ENCODE measurements at places on chromosomes 2 and 18. TPM values are rescaled to one million over a fixed set of nuclear protein-coding genes. Genes with fewer than 3 reads are reported as not detected.

C2orf15 gene
- total RNA-seq = not detected

CELF4 gene
- not detected for total RNA-seq

DNA sequence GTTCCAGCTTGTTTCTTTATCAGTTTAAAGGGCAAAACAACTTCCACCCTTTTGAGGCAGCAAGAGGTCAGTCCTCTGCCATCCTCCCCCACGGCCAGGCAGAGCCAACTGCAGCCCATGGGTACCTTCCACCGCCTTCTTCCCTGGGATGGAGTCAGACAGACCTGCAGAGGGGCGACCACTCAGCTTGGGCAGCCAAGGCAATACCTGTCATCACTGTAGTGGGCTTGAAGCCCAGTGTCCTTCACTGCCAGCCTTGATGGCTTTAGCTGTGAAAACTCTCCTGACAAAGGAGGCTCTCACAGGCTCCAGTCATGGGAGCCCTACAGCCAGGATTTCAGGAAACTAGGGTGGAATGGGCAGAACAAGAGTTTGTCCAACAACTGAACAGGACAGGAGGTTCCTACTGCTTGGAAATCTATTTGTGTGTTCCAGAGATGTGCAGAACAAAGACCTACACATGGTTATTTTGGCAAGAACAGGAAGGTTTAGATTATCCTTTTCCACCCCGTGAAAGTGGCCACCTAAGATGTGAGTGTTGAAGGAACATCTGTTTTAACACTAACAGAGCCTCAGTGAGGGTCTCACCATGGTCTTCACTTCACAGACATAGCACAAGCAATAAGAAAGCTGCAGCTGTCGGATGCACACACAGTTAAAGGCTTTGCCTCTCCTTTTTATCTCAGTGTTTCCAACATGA lies 93.9 kb upstream of the RMDN2 start:
- no peak overlapping the region for H3K4me3 ChIP-seq
- no peaks in the 10 kb centered on the region for H3K27me3 ChIP-seq
- no peak for DNase-seq
- H3K36me3 ChIP-seq = no peaks in the 10 kb centered on the region

GRCh38 chr2:167017021-167017420 lies 128.7 kb downstream of the XIRP2 start:
- H3K27me3 ChIP-seq = no peaks in the 10 kb centered on the region
- no peak for DNase-seq
- no peak overlapping the region for H3K27ac ChIP-seq
- H3K4me3 ChIP-seq = no peak overlapping the region

GRCh38 chr2:37344453-37345361 lies at the start of gene QPCT:
QPCT (plus strand) TSS chr2:37344630; CDS start chr2:37344732, 102 bp downstream.
- H3K4me3 ChIP-seq = peak within 1 kb of the TSS; percentile 56
- H3K27me3 ChIP-seq = no peaks in the 10 kb centered on the region
- no peaks in the 10 kb centered on the region for H3K4me1 ChIP-seq
- H3K27ac ChIP-seq = peak within 1 kb of the TSS; percentile 87
- DNase-seq = peak; percentile 73

DNA sequence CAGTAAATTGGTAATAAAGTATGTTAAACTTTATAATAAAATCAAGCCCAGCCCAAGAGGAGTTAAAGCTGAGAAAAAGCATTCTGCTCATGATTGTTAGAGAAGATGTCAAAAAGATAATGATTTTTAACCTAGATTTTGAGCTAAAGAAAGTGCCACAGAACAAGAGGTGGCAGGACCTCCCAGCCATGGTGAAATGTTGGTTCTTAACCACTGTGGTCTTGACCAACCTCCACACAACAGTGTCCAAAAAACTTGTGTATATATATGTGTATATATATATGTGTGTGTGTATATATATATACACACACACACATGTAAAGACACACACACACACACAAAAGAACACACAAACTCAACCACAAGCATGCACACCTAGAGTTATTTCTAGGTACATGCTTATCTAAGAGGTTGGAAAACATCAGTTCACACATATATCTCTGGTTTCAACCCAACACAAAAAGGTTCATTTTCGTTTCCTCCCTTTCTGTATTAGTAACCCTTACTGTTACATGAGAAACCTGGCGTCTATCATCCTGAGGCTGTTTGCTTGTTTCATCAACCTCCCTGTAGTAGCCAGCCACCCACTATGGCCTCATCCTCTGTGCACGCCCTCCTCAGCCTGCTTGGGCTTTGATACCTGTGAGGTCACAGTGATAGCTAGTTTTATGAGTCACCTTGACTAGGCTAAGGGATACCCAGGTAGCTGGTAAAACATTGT lies 631.8 kb upstream of the ID2 start:
- no peak overlapping the region for H3K27ac ChIP-seq
- H3K36me3 ChIP-seq = no peaks in the 10 kb centered on the region
- no peaks in the 10 kb centered on the region for H3K27me3 ChIP-seq
- no peaks in the 10 kb centered on the region for H3K4me1 ChIP-seq

GRCh38 chr2:224191465-224191864 lies 152.4 kb upstream of the SERPINE2 start:
- H3K27ac ChIP-seq = no peak overlapping the region
- no peak overlapping the region for H3K4me3 ChIP-seq
- H3K36me3 ChIP-seq = no peaks in the 10 kb centered on the region
- no peak for DNase-seq

DNA sequence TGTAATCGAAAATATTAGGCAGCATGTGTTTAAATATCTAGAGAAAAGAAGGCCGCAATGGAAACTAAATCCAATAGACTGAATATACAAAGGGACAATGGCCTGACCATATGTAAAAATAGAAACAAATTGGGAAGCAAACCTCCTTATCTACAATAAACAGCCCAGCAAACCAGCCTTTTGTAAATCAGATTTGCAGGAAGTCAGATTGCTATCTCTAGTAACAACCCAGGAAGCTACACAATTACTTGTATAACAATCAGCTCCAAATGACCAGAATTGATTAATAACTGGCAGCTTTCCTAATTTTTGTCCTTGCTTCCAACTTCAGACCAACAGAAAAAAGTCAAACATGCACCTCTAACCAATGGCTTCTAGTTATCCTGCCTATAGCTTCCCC lies 860.0 kb downstream of the CPS1 start:
- DNase-seq = no peak
- H3K4me1 ChIP-seq = no peaks in the 10 kb centered on the region
- H3K36me3 ChIP-seq = no peaks in the 10 kb centered on the region

GRCh38 chr2:7288484-7288883 lies 371.3 kb downstream of the RNF144A start:
- no peak for DNase-seq
- no peaks in the 10 kb centered on the region for H3K27me3 ChIP-seq

GRCh38 chr2:170965446-170966225 lies 36.6 kb downstream of the GORASP2 start:
- no peaks in the 10 kb centered on the region for H3K36me3 ChIP-seq
- no peak for DNase-seq
- H3K4me1 ChIP-seq = no peaks in the 10 kb centered on the region
- no peak overlapping the region for H3K4me3 ChIP-seq
- H3K27me3 ChIP-seq = no peaks in the 10 kb centered on the region

DNA sequence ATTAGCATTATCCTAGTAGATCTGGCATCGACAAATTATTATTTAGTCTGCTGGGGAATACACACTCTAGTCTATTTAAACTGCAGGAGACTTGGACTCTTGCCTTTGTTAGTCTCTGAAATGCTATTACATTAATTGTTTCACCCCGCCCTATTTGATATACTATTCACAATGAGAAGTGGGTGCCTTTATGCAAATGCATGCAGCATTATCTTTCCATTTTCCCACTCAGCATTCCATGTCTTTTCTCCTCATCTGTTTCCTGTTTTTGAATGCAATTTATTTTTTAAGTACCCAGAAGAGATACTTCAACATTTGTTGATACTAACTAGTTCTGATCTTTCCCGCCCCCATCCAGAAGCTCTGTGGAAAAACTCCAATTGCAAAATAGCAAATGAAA lies 395.3 kb upstream of the NXPH2 start:
- no peak overlapping the region for H3K4me3 ChIP-seq
- H3K27ac ChIP-seq = no peak overlapping the region
- H3K4me1 ChIP-seq = no peaks in the 10 kb centered on the region
